Stimulated activated CD4-positive, alpha-beta T cell treated with anti-CD3 and anti-CD28 coated beads, Interleukin-4, amount 100 ng/mL, for 4 hours (primary cell): ENCODE measurements at places on chromosomes 1 and 21.

DNA sequence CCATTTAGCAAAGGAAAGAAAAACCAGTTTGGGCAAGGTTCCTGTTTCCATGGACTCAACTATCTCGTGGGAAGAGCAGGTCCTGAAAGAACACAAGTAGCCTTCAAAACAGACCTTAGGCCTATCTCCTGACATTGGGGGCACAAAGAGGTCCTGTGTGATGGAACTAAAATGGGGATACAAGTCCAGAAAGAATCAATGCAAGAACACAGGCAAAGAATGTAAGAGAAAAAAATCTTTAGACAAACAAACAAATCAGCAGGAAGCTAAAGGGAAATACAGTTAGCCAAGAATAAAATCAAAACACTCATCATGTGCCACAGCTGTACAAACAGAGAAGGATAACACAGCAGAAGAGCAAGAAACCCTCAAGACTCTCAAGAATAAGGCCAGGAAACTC is 28.2 kb downstream of the SLC30A10 start:
- DNase-seq = no peak

DNA sequence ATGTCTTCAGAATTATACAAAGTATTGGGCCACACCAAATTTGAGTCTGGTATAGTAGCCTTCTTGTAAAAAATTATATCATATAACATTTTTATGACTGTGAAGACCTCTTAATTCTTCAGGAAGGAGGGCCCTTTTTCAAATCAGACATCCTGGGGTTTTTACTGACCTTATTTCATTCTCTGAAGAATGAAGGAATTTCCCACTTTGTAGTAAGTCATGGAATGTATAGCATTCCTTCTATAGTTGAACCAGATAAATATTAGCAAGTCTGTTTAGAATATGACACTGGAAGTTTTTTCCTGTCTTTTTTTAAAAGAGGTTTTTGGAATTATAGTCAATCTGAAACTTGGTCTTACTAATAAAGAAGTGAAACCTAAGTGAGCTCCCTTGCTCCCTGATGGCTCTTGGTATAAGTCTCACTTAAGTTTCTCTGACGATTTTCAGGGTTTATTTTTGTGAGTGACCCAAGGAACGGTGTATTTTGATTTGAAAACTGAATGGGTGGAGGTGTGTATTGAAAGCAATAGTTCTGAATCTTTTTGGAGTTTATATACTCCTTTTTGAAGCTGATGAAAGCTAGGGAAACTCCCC is 23.7 kb downstream of the SNX27 start:
- no peak for DNase-seq

GRCh38 chr1:239757716-239758115 is 334.0 kb upstream of the FMN2 start:
- DNase-seq = no peak

DNA sequence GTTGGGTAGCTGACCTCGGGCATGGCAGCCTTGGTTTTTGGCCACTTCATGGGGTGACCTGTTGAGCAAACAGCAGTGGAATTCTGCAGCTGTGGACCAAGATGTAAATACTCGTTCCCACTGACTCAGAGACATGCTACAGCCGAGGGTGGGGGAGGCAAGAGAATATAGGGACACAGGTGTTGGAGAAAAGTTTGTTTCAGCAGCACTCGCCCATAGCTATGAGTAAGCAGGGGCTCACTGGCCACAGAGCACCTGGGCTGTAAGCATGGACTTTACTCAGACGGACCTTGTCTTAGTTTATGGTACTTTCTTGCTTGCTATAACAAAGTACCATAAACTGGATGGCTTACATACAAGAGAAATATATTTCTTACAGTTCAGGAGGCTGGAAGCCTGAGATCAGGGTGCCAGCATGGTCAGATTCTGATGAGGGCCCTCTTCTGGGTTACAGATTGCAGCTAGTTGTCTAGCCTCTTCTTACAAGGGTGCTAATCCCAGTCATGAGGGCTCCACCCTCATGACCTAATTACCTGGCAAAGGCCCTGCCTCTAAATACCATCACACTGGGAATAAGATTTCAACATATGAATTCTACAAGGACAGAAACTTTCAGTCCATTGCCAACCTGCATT is 437.2 kb upstream of the DAB1 start:
- DNase-seq = no peak

- DNase-seq = peak; percentile 81
Measured at GRCh38 chr21:45541221-45542039, 810 bp downstream of the SLC19A1 start.

- DNase-seq = no peak
Measured at GRCh38 chr1:117567435-117567834, 38.4 kb upstream of the TENT5C start.

GRCh38 chr1:89719502-89720306 is 86.8 kb downstream of the LRRC8C start:
- DNase-seq = no peak

DNA sequence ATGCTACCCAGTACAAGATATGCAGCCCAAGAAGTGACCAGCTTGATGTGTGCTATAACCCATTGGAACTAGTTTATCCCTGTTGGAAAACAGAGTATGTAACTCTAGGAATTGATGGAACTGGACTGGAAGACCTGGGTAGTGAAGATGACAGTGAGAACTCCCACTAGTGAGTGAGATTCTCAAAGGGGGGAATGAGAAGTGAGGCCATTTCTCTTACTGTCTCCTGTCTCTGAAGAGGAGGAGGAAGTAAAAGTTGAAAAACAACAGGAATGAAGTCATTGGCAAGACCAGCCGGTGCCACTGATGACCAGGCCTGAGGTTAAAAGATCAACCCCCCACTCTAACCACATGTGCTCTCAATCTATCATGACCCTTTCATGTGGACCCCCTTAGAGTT is 20.9 kb downstream of the PLA2G2F start:
- DNase-seq = no peak

- DNase-seq = no peak
Measured at GRCh38 chr1:97277891-97278654, 556.5 kb downstream of the PTBP2 start.

- DNase-seq = no peak
Measured at GRCh38 chr1:56434740-56435139, 144.6 kb downstream of the PLPP3 start.

DNA sequence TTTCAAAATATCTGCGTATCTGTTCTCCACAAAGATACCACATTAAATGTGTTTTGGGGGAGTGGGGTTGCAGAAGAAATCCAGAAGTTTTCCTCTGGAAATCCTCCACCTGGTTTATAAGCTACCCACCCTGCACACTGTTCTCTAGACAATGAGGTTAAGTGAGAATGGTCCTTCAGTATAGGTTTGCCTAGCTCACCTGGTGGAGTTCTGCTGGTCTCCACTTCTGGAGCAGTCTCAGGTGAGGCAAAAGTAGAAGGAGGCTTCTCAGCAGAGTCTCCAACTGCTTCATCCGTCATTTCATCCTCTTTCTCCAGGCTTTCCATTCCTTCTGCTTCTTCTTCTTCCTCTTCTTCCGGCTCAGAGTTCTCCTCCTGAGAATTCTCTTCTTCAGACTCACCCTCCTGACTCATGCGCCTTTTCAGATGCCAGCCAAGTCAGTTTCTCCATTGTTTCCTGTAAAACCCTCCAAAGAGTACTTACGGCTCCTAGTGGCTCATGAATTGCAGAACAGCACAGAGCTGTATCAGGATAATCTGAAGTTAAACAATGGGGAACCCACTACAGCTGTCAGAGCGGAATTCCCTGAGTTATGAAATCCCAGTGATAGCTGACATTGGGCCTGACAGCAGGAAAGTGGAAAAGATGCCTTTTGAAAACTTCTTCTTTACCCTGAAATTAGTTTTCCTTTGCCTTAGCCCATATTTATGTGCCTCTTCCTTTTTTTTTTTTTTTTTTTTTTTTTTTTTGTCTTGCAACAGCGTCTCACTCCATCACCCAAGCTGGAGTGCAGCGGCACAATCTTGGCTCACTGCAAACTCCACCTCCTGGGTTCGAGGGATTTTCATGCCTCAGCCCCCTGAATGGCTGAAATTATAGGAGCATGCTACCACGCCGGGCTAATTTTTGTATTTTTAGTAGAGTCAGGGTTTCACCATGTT is 38.5 kb downstream of the MSTO1 start:
- no peak for DNase-seq

GRCh38 chr1:239913141-239913585 is 178.5 kb upstream of the FMN2 start:
- no peak for DNase-seq

DNA sequence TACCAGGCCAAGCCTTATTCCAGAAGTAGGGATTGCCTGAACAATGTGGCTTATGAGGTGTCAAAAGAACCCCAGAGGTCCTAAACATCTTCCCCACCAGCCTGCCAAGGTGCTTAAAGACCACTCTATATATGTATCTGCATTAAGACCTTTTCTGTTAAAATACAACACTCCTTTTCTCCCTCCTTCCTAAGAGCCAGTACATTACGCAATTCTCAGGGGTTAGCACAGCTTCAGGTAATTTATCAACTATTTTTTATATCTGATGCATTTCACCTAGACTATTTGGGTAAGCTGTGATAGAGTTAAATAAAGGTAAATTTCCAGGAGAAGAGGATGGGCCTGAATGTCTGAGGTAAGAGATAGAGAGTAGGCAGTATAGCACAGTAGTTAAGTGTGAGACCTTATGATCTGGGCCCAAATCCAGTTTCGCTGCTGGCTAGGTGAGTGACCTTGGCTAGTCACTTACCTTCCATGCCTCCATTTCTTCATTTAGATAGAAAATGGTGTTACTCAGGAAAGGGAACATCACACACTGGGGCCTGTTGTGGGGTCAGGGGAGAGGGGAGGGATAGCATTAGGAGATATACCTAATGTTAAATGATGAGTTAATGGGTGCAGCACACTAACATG is 5.1 kb upstream of the CCN1 start:
- DNase-seq = no peak
